Pancreas (tissue), 10 donors: ENCODE measurements at places on chromosomes 4 and X. TPM values are rescaled to one million over a fixed set of nuclear protein-coding genes. Genes with fewer than 3 reads are reported as not detected.

DNA sequence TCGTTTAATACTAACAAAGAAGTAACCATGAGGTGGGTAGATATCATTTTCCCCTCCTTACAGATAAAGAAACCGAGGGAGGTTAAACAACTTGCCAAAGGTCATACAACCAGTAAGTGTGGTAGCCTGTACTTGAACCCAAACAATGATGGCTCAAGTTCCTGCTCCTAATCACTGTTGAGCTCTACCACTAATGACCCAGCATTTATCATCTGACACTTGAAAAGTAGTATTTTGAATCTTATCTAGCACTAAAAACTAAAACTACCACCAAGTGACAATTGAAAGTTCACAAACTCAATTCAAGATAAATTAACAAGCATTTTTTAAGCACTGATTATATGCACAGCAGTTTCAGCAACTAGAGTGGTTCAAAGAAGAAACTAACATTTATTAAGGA lies 13.1 kb downstream of the FBXW7 start:
- no peak for DNase-seq

DNA sequence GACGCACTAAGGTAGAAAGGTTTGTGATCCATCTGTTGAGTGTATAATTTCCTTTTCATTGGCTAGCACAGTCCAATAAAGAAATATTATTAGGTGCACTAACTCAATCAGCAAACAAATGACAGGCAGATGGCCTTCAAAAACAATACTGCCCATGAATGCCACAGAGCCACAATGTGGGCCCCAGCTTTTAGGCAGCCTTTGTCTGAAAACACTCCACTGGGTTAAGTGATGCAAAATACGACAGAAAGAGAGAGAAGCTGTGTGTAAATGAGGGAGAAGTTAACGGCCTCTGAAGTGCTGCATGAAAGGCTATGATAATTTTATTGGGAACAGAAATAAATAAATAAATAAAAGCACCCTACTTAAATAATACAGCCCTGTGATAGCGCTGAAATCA lies 274.6 kb downstream of the NKX6-1 start:
- no peak for DNase-seq

- no peak for DNase-seq
Measured at GRCh38 chr4:35100932-35101331, 1143.4 kb downstream of the ARAP2 start.

GRCh38 chr4:185837415-185838103 lies 25.6 kb upstream of the SORBS2 start:
- DNase-seq: no peak

GRCh38 chr4:102730968-102731533 lies 29.7 kb downstream of the MANBA start:
- DNase-seq: no peak

DNA sequence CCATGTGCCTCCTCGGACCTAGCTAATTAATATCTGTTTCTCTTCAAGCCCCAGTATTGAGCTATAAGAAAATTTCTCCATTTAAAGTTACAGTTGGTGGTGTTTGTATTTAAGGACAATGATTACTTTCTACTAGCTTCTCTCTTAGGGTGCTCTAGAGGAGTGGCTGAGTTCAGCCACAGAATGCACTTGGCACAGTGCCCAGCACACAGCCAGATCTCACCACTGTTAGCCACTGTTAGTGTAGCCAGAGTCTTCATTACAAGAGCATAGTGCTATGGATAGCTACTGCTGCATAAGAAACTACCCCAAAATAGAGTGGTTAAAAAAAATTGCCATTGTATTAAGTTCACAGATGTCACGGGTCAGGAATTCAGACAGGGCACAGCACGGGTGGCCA lies 421.3 kb downstream of the BCOR start:
- DNase-seq: no peak

DNA sequence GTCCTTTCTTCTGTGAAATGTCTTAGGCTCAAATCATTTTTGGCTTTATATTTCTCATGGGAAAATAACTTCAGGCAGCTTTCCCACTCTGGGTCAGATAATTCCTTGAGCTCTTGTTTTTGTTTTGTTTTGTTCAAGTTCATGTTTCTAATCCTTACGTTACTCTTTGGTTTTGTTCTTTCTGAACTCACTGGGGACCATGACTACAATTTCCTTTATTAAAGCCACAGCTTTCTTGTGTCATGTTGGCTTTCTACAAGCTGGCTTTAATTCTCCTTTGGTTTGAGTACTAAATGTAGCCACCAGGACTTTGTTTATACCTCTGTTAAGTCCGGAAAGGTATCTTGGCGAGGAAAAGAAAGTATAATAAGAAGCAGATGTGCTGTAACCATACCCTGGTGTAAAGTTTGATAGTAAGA lies 30.8 kb upstream of the ANXA3 start:
- no peak for DNase-seq

DNA sequence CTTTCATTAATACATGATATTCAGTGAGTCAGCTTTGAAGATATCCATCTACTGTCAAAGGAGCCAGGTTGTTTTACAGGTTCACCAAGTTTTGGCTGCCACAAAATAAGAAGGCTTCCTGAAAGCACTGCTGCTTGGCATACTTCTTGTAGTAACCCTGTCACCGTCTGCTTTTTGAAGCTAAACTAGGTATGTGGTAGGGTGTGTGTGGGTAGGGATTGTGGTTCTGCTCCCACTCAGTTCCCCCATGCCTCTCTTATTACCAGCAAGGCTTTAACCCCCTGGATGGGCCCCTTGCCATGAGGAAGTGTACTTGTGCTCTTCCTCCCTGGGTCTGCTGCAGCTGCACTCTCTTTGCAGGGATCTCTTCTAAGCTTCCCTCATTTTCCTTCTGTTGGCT lies 191.2 kb downstream of the BANK1 start:
- no peak for DNase-seq

GRCh38 chrX:19879735-19880378 lies 7.5 kb downstream of the SH3KBP1 start:
- DNase-seq: no peak

GRCh38 chr4:128543696-128544095 lies 256.1 kb upstream of the PGRMC2 start:
- DNase-seq: no peak

DNA sequence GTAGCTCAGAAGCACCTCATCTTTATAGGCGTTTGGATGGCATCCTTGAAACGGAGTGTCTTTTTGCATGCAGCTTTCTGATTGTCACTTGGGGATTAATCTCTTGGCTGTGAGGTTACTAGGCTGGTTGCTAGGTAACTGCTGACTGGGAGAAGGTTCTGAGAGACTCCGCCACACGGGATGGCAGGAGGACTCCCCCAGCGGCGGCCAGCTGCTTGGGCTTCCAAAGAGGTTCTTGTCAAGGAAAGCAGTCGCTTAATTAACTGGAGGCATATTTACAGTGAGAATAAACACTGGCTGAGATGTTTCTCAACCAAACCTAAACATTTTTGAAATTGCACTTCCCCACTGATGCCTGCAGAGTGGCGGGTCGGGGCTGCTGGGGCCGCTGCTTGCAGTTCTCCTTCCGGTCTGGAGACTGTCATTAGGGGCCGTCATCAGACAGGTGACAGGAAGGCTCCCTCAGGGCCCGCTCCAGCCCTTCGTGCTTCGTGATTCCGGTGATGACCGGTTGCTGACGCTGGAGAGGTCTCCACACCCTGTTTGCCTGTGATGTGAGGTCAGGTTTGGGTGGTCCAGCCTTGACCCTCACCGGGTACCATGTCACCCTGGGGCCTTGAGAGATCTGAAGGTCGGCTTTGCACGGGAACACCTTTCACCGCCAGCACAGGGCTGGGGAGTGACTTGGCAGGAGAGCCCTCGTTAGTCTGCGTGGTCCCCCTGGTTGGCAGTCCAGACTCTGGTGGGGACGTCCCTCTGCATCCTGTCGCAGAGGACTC lies 9.1 kb downstream of the NSG1 start:
- DNase-seq: peak; percentile 40

- no peak for DNase-seq
Measured at GRCh38 chr4:155789391-155789790, 30.6 kb downstream of the GUCY1B1 start.

GRCh38 chrX:23003116-23003515 lies 3.4 kb downstream of the DDX53 start:
- no peak for DNase-seq

DNA sequence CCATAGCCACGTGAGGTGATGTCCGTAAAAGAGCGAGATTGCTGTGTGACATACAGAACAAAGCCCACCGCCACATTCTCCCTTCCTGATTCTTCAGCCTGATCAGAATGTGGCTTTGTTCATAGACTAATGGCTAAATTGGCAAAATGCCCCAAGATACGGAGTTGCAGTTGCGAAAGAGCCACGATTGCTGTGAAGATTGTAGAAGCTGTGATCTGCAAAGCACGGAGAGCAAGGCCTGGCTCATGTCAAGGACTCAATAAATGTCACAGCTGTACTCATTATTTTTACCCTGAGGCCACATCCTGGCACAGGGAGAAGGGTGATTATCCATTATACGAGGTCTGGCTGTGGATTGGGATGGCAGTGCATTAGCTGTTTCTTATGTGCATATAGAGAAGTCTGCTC lies 34.2 kb downstream of the ARSD start:
- DNase-seq: peak; percentile 36

GRCh38 chrX:129585691-129586090 lies 45.6 kb downstream of the OCRL start:
- DNase-seq: no peak

MAP3K15 gene
- 0.32 TPM for total RNA-seq

SPANXA1 gene
- not detected for total RNA-seq

ADAD1 gene
- total RNA-seq: not detected

RCHY1 gene
- total RNA-seq: 10.3 TPM

DYNLT3 gene
- 11.3 TPM for total RNA-seq

FRMD7 gene
- total RNA-seq: not detected
